Colonic mucosa (tissue), 4 donors: ENCODE measurements at places on chromosomes 1 and 21. TPM values are rescaled to one million over a fixed set of nuclear protein-coding genes. Genes with fewer than 3 reads are reported as not detected.

The PRMT6 gene
- total RNA-seq, result 19.1 TPM

The INAVA gene
- total RNA-seq, result 167 TPM

The RCSD1 gene
- total RNA-seq, result 4.7 TPM

The KISS1 gene
- total RNA-seq, result not detected

The PLA2G2F gene
- total RNA-seq, result not detected

The OR6K2 gene
- not detected for total RNA-seq

The GJA9 gene
- 1.7 TPM for total RNA-seq

The CYP4X1 gene
- total RNA-seq, result 0.57 TPM

The IVL gene
- total RNA-seq, result not detected

The NUDT4B gene
- not detected for total RNA-seq

The CTSK gene
- 33.6 TPM for total RNA-seq

The TSPAN2 gene
- 2.1 TPM for total RNA-seq

The SPATA1 gene
- total RNA-seq, result 2.7 TPM

The S100A8 gene
- total RNA-seq, result 0.79 TPM

The GNAT2 gene
- not detected for total RNA-seq

The NECTIN4 gene
- total RNA-seq, result 7.8 TPM

The F13B gene
- total RNA-seq, result not detected

The ANKRD65 gene
- total RNA-seq, result 2.0 TPM

The MTMR11 gene
- 168 TPM for total RNA-seq

The CASQ1 gene
- not detected for total RNA-seq

The SH2D1B gene
- total RNA-seq, result 0.27 TPM

The ETV3L gene
- total RNA-seq, result not detected
